ENCODE measurements at places on chromosomes 3 and 15. TPM values are rescaled to one million over a fixed set of nuclear protein-coding genes. Genes with fewer than 3 reads are reported as not detected.
A peak's percentile ranks its signal among the peaks of the same experiment; 100 is the strongest.

The IL17RD gene
- 0.61 TPM for total RNA-seq

The SMCO1 gene
- total RNA-seq = not detected

DNA sequence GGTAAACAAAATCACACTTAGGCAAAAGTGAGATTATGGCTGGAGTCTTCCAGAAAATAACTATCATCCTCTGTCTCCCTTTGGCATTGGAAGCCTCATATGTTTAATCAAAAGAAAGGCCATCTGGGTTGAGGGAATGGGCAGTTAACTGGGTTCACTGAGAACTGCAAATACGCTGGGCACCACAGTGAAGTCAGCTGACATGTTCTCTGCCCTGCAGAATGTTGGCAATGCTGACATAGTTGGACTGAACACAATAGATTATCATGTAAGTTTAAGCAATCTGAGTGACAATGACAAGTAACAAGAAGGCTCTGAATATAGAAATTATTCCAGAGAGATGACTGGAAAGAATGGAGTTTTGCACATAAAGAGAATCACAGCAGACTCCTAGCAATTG, 43.8 kb upstream of the SLC25A26 start:
- H3K27me3 ChIP-seq = no peaks in the 10 kb centered on the region
- no peaks in the 10 kb centered on the region for H3K36me3 ChIP-seq
- no peak overlapping the region for H3K27ac ChIP-seq
- H3K4me3 ChIP-seq = no peak overlapping the region

DNA sequence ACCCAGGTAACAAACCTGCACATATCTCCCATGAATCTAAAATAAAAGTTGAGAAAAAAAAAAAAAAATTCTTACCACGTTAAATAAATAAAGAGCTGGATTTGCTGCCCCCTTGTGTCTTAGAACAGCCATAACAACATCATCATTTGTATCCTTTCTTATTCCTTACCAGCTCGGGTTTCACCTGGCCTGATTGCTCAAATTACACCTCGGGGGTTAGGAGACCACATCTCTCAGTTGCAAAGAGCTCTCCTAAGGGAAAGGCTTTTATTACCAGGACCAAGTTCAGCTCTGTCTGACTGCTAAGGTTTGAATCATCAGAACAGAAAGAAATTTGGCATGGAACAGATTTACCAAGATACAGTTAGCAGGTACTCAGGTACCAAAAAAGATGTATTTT, 25.8 kb upstream of the RPL39L start:
- no peak overlapping the region for H3K27ac ChIP-seq
- no peaks in the 10 kb centered on the region for H3K27me3 ChIP-seq
- DNase-seq = peak; percentile 51

DNA sequence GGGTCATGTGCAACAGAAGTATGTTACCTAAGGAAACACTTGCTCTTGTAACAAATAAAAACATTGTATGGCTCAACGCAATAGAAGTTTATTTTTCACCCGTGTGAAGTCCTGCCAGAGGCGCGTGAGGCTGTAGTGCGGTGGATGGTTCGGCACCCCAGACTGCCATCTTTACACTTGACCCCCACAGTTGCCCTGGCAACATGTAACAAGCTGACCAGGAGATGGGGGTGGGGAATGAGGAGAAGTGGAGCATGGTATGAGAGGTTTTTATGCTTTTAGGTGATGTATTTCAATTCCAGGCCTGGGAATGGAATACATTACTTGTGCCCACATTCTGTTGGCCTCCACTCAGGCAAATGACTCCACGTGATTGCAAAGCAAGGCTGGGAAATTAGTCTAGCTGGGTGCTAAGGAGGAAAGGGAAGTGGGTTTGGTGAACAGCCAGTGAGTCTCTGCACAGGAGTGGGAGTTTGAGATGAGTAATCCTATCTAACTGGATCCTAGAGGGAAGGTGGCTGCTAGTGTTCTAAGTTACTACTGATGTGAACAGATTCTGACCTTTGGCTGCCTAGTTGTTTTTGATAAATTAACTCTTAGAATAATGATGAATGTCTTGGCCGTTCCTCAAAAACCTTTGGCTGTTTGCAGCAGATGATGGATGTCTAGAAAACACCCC, 33.8 kb upstream of the GREM1 start:
- H3K27ac ChIP-seq = no peak overlapping the region
- DNase-seq = no peak
- H3K27me3 ChIP-seq = no peaks in the 10 kb centered on the region
- H3K36me3 ChIP-seq = no peaks in the 10 kb centered on the region
- H3K4me1 ChIP-seq = no peaks in the 10 kb centered on the region
- H3K4me3 ChIP-seq = no peak overlapping the region

DNA sequence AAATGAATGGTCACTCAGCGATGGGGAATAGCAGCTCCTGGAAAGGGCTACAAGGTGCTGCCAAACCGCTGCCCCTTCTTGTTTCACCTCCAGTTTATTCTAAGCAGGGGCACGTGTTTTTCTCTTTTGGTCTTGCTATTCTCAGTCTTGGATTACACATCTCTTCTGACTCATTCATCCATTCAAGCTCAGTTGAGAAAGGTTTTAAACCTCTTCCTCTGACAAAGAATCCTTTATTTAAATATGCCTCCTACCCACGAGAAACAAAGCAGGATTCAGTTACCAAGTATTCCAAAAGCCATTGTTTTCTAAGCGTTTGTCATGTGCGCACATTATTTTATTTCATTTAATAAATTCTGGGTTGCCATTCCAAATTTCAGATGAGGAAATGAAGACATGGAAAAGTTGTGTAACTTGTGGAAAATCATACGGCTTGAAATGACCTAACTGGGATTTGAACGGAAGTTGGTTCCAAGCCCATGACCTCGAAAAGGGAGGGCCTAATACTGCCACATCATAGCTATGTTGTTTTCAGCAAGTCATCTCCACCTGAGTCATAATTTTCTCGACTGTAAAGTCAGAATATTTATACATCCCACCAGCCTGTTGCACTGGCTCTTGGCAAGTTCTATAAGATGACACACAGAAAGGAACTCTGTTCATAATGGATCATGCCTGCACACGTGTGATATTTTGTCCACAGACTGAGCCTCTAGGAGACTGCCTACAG, 292.0 kb upstream of the SLCO3A1 start:
- no peak overlapping the region for H3K4me3 ChIP-seq
- H3K4me1 ChIP-seq = no peaks in the 10 kb centered on the region
- DNase-seq = no peak

- H3K27ac ChIP-seq = no peak overlapping the region
- DNase-seq = no peak
- H3K27me3 ChIP-seq = no peaks in the 10 kb centered on the region
- no peak overlapping the region for H3K4me3 ChIP-seq
- no peaks in the 10 kb centered on the region for H3K36me3 ChIP-seq
These were observed 8.9 kb upstream of the SEMA5B start for GRCh38 chr3:123036352-123037014.

DNA sequence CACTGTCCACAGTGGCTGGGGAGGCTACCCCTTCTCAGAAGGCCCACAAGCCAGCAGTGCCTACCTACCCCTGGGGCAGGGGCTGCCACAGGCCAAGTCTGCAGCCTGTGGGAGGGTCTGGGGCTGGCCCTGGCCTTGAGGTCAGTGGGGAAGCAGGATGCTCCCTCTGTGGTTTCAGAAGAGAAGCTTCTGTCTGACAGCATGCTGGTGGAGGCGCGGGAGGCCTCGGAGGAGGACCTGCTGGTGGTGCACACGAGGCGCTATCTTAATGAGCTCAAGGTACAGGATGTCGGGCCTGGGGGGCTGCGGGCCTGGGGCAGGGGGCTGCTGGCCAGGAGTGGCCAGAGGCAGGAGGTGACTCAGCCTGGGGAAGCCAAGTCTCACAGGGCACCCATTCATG, 3.2 kb downstream of the HDAC11 start:
- H3K36me3 ChIP-seq = no peaks in the 10 kb centered on the region
- H3K27me3 ChIP-seq = no peaks in the 10 kb centered on the region
- H3K27ac ChIP-seq = no peak overlapping the region
- no peak for DNase-seq
- H3K4me1 ChIP-seq = peaks cover 5% of the 10 kb centered on the region
